Globus pallidus (tissue), 1 donor: ENCODE measurements at places on chromosomes 3 and 15.
A peak's percentile ranks its signal among the peaks of the same experiment; 100 is the strongest.

GRCh38 chr3:18199757-18200156 is 225.4 kb downstream of the SATB1 start:
- no peak for DNase-seq

- no peak for DNase-seq
Measured at GRCh38 chr15:38885471-38885952, 320.9 kb upstream of the RASGRP1 start.

GRCh38 chr3:149118724-149119123 is 10.7 kb upstream of the HPS3 start:
- no peak for DNase-seq

- peak; percentile 1 for DNase-seq
Measured at GRCh38 chr3:38834110-38834509, 18.1 kb upstream of the SCN10A start.

- DNase-seq, result no peak
Measured at GRCh38 chr3:141239511-141240281, 8.1 kb downstream of the PXYLP1 start.

- no peak for DNase-seq
Measured at GRCh38 chr3:182136008-182136910, 424.5 kb downstream of the SOX2 start.

- DNase-seq, result no peak
Measured at GRCh38 chr3:114206342-114206741, 27.5 kb upstream of the DRD3 start.

- peak; percentile 58 for DNase-seq
Measured at GRCh38 chr15:83445643-83446042, 1.5 kb upstream of the SH3GL3 start.

DNA sequence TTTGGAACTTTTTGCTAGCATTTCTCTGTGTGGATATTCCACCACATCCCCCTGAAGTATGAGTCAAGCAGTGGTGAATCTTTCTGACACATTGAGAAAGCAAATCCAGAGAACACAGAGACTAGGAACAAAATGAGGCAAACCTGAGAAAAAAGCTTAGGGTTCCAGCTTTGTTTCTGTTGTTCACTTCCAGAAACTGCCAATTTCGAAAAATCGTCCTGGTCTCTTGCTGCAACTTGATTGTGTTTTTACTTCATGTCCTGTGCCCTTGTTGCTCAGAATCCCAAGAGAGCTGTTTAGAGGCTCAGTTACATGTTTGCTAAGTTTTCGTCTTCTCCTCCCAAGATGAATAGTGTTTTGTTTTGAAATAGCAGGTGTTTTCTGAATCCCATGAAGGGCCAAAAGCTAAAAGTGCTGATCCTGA is 13.7 kb downstream of the MAP2K1 start:
- no peak for DNase-seq

DNA sequence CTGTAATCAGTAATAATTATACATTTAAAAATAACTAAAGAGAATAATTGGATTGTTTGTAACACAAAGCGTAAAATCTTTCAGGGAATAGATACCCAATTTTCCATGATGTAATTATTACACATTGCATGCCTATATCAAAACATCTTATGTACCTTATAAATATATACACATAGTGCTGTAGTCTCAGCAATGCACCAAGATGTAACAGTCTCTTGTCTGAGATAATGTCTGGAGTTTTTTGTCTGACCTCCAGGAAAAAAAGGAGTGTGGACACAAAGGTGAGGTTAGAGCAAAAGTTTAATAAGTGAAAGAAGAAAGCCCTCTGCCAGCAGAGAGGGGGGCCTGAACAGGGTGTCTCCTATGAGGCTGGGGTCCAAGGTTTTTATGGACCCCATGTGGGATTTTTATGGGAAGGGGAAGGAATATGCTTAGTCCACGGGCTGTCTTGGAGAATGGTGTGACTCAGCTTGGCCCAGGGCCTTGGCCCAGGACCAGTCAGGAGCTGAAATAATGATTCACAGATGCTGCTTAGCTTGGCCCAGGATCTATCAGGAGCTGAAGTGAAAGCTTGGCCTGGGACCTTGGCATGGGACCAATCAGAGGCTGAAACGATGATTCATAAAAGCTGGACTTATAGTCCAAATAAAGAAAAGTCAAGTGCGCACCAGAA is 545.0 kb downstream of the ZPLD1 start:
- DNase-seq, result no peak

GRCh38 chr3:23113455-23114171 is 89.5 kb upstream of the UBE2E2 start:
- DNase-seq, result no peak

DNA sequence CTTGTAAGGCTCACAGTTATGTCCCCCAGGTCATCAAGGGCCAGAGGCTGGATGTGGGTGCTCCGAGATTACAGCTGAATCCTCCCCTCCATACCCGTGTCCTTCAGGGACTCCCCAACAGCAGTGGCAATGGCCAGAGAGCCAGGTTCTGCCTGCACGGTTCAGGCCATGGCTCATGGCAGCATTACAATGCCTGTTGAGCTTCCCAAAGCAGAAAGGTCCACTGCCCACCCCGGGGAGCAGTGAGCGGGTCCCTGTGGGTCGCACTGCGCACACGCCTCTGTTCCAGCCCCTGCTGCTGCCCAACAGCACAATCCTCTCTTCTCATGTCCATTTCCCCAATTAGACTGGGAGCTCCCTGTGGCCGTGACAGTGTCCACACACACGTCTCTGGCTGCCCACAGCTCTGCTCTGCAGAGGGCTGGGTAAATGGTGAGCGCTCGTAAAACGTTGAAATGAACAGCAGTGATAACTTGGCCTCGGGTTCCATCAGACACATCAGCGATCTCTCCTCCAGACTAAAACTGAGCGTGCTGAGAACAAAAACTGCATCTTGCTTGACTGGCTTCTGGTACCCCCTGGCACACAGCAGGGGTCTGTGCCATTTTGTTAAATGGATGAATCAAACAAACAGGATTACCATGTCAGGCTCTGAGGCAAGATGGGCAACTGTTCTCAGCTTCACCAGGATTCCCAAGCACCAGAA is 80.4 kb downstream of the VGLL4 start:
- DNase-seq, result no peak

DNA sequence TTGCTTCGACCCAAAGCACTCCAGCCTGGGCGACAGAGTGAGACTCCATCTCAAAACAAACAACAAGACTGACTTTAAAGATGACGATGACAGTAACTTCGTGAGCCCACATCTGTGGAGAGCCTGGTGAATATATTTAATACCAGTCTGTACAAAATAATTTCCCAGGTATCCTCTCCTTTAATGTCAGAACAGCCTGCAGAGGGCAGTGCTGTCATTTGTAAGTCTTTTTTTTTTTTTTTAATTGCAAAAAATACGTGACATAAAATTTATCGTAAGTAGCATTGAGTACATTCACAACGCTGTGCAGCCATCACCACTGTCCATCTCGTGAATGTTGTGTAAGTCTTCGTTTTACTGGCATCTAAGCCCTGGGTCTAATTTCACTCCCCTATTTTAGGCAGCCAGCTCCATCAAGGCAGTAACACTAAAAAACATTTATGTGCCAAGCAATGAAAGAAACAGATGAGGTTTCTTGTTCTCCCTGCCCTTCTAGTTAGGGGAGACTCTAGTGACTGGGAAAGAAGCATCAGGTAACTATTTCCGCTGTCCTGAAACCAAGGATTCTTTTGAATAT is 1.4 kb downstream of the HTD2 start:
- no peak for DNase-seq
